ENCODE measurements at places on chromosomes 16 and 17. TPM values are rescaled to one million over a fixed set of nuclear protein-coding genes. Genes with fewer than 3 reads are reported as not detected.

DNA sequence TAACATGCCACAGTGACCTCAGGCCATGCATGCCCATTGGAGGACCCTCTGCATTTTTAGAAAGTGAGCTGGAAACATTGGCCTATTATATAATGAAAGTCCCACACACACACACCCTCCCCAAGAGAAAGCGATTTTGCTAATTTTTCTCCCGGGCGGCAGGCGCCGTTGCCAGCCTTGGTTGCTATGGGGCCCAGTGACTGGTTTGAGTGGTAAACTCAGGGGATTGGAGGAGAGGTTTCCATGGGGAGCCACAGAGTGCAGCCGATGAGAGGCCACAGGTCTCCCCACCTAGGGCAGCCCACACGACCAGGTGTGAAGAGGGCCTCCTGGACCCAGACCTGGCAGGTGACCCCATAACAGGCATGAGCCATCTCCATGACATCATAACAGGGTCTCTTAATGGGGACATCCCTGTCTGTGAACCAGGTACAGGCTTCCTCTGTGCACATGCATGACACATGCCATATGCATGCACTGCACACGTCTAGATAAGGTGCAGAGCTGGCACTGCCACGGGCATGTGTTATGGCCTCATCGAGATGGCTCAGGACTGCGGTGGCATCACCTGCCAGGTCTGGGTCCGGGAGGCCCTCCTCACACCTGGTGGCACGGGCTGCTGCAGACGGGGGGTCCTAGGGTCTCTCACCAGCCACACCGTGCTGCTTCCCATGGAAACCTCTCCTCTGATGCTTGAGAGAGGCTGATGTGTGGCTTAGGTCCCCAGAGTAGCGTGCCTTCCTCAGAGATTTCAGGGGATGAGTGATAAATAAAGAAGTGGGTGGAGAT is 144.1 kb downstream of the RBFOX3 start:
- no peak for DNase-seq

The MAF gene
- total RNA-seq = 66.4 TPM

- DNase-seq = peak; percentile 82
Measured at GRCh38 chr16:89155184-89155679, 16.3 kb upstream of the CDH15 start.

The TNK1 gene
- total RNA-seq = 5.8 TPM

GRCh38 chr17:72556944-72557826 is 436.4 kb downstream of the SOX9 start:
- DNase-seq = peak; percentile 79

GRCh38 chr17:33977729-33978514 is 277.2 kb upstream of the CCL2 start:
- no peak for DNase-seq

DNA sequence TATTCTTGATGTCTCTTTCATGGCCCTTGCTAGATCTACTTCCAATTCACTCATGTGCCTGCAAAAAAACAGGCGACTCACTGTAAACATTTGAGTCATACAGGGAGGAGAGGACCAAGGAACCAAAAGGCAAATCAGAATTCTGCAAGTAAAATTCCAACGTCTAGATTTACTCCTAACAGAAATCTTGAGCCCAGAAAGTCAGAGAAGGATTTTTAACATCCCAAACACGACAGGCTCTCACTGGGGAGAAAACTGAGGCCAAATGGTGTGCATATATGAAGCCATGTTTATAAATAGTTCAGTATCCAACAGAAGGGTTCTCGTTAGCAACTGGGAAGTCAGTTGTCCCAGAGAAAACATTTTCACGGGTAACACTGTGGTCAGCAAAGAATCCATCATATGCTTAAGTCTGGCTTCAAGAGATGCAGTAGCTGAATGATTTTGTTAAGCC is 40.1 kb downstream of the LITAF start:
- no peak for DNase-seq

The ZNF830 gene
- total RNA-seq = 19.6 TPM

The RAB40C gene
- 47.6 TPM for total RNA-seq

The CIITA gene
- 78.9 TPM for total RNA-seq

DNA sequence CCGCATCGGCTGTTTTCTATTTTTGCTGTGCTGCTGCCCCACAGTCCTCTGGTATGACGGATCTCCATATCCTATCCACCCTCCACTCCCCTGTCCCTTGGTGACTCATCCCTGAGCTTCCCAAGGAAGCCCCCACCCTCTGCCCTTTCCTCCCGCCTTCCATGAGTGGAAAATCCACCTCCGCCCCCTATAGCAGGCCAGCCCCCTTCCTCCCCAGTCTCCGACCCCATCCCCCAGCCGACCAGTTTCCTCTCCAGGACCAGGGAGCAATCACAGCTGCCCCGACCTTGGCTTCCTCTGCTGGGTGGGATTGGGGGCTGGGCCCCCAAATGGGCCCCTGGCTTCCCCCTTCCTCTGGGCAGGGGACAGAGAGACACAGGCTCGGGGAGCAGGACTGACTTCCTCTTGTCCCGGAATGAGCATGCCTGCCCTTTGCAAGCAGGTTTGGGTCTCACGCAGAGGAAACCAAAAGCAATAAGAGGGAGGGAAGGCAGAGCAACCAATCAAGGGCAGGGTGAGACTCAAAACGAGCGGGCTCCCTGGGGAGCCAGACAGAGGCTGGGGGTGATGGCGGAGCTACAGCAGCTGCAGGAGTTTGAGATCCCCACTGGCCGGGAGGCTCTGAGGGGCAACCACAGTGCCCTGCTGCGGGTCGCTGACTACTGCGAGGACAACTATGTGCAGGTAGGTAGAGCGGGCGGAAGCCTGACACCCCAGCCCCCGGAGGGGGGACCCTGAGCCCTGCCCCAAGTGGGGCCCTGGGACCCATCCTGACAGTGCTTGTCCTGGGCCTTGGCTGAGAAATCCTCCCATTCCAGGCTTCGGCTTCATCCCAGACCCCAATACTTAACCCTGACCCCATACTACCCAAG is at the start of the genes ABI3 and GNGT2:
TSS of gene ABI3 (plus strand) at position 550 of the 872 bp plus-strand sequence. CDS start at position 568, 18 bp downstream.
TSS of gene GNGT2 (minus strand) at position 417 of the 872 bp plus-strand sequence. CDS start 3,152 bp downstream, outside the sequence.
- DNase-seq = no peak

The RAMP2 gene
- total RNA-seq = 114 TPM

- DNase-seq = no peak
Measured at GRCh38 chr17:4189280-4189679, 46.3 kb downstream of the CYB5D2 start.

- DNase-seq = no peak
Measured at GRCh38 chr17:36088670-36089338, 1.1 kb downstream of the CCL3 start.

The CD300C gene
- total RNA-seq = 8.2 TPM

The SRR gene
- total RNA-seq = 6.3 TPM

- no peak for DNase-seq
Measured at GRCh38 chr16:77584205-77584859, 138.0 kb upstream of the NUDT7 start.

The HOXB5 gene
- 4.4 TPM for total RNA-seq

DNA sequence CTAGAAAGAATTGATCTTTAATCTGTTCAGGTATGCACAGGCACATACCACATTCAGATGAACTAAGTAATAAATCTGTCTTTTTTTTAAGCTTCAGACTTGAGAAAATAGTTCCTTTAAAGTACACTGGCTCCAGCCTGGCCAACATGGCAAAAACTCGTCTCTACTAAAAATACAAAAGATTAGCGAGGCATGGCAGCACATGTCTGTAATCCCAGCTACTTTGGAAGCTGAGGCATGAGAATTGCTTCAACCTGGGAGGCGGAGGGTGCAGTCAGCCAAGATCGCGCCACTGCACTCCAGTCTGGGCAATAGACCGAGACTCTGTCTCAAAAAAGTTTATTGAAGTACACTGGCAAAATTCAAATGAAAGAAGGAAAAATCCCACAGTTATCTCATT is 111.0 kb upstream of the NETO2 start:
- no peak for DNase-seq

The FOXO3B gene
- 3.1 TPM for total RNA-seq

The KRTAP4-1 gene
- not detected for total RNA-seq

- DNase-seq = peak; percentile 89
Measured at GRCh38 chr17:49995055-49995738, at the start of gene DLX3. TSS of gene DLX3 (minus strand) at chr17:49995224. CDS start at chr17:49994998, 226 bp downstream.

DNA sequence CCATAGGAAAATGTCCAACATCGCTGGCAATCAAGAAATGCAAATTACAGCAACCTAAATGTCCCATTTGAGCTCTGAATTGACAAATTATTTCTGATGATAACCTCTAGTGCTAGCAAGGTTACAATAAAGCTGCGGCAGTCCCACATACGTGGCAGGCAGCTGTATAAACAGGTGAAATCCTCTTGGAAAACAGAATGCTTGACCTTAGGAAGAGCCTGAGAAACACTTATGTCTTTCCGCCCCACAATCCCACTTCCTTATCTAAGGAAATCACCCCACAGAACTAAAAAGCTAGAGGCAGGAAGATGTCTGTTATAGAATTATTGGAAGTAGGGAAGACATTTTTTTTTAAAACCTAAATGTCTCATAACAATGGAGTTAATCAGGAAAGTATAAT is 154.3 kb downstream of the KATNIP start:
- no peak for DNase-seq

DNA sequence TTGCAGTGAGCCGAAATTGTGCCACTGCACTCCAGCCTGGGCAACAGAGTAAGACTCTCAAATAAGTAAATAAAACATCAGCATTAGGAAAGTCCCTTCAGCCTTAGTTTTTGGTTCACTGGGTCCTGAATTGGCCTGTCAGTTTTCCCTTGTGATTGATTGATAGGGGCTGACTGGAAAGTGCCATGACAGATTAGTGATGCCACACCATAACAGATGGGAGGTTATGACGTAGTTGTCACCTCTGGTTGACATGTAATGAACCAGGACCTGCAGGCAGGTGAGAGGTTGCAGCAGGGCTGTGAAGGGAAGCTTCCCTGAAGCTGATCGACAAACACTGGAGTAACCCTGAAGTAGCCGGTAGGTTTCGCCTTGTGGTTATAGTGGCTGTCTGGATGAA is 41.8 kb downstream of the CDH3 start:
- no peak for DNase-seq

DNA sequence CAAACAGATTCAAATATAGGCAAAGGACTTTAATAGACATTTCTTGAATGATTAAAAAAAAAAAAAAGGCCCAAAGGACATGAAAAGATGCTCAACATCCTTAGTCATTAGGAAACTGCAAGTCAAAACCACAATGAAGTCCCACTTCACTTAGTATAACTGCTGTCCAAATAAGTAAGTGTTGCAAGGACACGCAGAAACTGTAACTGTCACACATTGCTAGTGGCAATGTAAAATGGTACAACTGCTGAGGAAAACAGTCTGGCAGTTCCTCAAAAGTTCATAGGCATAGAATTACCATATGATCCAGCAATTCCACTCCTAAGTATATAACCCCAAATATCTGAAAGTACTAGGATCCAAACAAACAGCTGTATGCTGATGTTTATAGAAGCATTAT is 112.7 kb downstream of the BRIP1 start:
- no peak for DNase-seq

DNA sequence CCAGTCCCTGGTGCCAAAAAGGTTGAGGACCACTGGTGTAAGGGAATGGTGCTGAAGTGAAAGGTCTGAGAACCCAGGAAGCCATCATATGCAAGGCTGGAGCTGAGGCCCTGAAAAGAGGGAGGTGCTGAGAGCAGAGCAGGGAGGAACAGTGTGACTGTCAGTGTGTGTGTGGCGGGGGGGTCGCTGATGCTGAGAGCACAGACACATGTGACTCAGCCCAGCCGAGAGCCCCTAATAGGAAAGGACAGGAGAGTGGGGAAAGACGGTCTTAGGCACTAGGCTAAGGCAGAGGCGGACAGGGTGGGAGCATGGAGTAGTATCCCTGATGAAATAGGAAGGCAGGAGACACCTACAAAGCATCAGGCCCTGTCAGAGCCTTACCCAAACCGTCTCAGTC is 1.2 kb downstream of the B9D1 start:
- no peak for DNase-seq

GRCh38 chr17:32814836-32815235 is 62.1 kb downstream of the MYO1D start:
- DNase-seq = no peak

The TNFRSF13B gene
- total RNA-seq = not detected

- no peak for DNase-seq
Measured at GRCh38 chr16:17414916-17415315, 55.8 kb downstream of the XYLT1 start.

- no peak for DNase-seq
Measured at GRCh38 chr16:85164838-85165516, 52.7 kb upstream of the CIBAR2 start.

DNA sequence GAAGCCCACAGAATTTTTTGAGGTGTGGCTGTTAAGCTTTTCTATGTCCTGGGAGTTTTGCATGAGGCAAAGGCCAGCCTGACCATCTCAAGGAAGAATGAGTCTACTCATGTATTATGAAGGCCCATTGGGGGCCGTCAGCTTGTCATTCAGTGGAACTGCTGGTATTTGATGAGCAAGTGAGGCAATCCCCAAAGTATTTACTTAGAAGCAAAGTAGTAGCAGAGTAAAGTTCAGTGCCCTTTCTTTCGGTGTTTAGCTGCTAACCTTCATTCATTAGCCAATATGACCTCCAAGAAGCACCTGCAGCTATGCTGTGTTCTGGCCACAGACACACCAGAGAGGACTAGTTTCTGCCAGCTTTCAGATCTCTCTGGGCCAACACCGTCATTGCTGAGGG is 80.2 kb downstream of the RPA1 start:
- DNase-seq = no peak

DNA sequence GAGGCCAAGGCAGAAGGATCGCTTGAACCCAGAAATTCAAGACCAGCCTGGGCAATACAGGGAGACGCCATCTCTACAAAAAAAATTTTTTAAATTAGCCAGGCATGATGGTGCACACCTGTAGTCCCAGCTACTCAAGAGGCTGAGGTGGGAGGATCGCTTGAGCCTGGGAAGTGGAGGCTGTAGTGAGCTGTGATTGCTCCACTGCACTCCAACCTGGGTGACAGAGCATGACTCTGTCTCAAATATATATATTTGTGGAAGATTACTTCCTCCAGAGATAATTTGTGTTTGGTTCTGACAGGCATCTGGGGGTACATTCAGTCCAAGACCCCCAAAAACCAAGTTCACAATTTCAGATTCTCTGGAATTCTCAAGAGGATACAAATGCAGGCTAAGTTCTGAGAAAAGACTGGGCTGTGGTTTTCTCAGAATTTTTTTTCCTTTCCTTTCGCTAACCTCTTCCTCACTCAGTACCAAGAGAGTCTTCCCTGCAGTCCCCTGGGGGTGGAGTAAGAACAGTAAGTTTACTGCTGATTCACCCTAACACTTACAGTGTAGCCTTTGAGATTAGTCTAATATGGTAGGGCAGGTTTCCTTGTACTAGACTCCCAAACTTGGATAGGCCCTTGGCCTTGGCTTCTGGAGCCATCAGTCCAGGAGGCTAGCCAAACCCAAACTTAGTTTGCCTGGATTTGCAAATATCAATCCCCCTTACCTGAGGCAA is 15.1 kb downstream of the GSDMB start:
- no peak for DNase-seq

The EVI2A gene
- 38.2 TPM for total RNA-seq

- no peak for DNase-seq
Measured at GRCh38 chr16:79287424-79287917, 313.1 kb downstream of the MAF start.

Data from upper lobe of right lung (tissue), 1 donor.